ENCODE measurements at places on chromosomes 3 and 15. TPM values are rescaled to one million over a fixed set of nuclear protein-coding genes. Genes with fewer than 3 reads are reported as not detected.

Gene IGSF10
- total RNA-seq: not detected

Gene CHRM5
- not detected for total RNA-seq

DNA sequence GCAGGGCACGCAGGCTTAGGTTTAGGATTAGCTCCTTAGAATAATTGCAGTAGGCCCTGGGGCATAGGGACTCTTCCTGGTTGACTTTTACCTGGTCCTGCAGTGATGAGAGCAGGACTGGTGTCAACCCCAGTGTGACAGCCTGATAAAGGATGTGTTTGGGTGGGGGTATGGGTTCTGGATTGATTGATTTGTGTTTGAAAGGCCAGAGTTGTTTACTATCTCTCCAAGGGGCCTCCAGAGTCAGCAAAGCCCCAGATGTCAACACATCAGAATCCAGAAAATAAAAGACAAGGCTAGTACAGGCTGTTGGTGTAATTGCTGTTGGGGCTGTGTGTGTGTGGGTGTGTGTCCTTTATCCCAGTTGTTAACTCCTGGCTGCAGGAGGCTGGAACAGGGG lies 122.3 kb downstream of the CHRNA7 start:
- H3K4me3 ChIP-seq: no peak overlapping the region
- no peaks in the 10 kb centered on the region for H3K36me3 ChIP-seq
- no peak overlapping the region for H3K27ac ChIP-seq
- H3K27me3 ChIP-seq: peaks cover 9% of the 10 kb centered on the region
- H3K4me1 ChIP-seq: no peaks in the 10 kb centered on the region

DNA sequence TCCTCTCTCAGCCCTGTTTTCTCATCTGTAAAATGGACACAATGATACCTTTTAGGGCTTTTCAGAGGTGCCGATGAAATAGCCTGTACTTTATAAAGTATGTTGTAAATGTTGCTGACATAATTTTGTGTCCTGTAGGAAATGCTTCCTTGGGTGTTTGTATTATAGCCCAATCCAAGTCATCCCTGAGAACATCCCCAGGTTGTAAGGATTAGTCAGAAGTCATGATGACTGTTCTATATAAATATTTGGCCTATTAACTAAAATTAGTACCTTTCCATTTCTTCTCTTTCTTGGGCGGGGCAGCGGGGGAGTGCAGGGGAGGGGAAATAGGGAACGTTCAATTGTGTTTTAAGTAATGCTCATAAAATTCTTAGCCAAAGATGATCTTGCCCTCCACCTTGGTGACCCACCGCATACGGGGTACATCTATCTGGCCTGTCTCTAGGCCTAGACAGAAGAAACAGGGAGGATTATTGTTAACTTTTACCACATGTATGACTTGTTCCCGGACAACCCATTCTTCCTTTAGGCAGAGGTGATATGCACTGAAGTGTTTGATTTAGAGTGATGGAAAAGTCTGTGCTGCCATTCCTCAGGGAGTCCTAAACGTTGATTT lies 120.7 kb downstream of the VGLL4 start:
- no peaks in the 10 kb centered on the region for H3K36me3 ChIP-seq
- no peak overlapping the region for H3K27ac ChIP-seq
- no peaks in the 10 kb centered on the region for H3K4me1 ChIP-seq
- no peak overlapping the region for H3K4me3 ChIP-seq
- H3K27me3 ChIP-seq: no peaks in the 10 kb centered on the region

DNA sequence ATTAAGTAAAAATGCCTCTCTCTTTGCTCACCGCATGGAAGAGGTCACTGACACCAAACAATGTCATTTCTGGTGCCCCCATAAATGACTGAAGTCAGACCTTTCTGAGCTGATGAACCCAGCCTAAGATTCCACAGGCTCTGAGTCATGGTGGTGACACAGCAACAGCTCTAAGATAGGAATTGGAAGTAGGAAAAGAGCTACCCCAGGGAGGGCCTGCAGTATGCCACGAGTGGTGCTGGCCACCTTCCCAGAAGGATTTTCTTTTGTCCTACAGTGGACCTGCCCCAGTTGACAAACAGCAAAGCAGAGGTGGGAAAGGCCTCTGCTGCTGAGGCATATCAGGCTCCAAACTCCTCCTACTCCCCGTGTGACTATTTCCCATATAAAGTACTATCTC lies 208.1 kb downstream of the MINAR1 start:
- H3K4me3 ChIP-seq: no peak overlapping the region
- peaks cover 4% of the 10 kb centered on the region for H3K27me3 ChIP-seq
- no peak overlapping the region for H3K27ac ChIP-seq
- no peak for DNase-seq

GRCh38 chr3:175020101-175020500 lies 161.0 kb downstream of the NAALADL2 start:
- no peak for DNase-seq
- H3K27me3 ChIP-seq: no peaks in the 10 kb centered on the region
- H3K27ac ChIP-seq: no peak overlapping the region
- no peak overlapping the region for H3K4me3 ChIP-seq

- no peaks in the 10 kb centered on the region for H3K4me1 ChIP-seq
- DNase-seq: no peak
- H3K27ac ChIP-seq: no peak overlapping the region
- H3K27me3 ChIP-seq: peaks cover 8% of the 10 kb centered on the region
Observed at GRCh38 chr15:77834276-77834990, 201.7 kb upstream of the LINGO1 start.
